Activated T-cell treated with anti-CD3 and anti-CD28 coated beads, Interleukin-2, amount 50 U/mL, for 1 hour (primary cell): ENCODE measurements at places on chromosomes 16 and 17.

DNA sequence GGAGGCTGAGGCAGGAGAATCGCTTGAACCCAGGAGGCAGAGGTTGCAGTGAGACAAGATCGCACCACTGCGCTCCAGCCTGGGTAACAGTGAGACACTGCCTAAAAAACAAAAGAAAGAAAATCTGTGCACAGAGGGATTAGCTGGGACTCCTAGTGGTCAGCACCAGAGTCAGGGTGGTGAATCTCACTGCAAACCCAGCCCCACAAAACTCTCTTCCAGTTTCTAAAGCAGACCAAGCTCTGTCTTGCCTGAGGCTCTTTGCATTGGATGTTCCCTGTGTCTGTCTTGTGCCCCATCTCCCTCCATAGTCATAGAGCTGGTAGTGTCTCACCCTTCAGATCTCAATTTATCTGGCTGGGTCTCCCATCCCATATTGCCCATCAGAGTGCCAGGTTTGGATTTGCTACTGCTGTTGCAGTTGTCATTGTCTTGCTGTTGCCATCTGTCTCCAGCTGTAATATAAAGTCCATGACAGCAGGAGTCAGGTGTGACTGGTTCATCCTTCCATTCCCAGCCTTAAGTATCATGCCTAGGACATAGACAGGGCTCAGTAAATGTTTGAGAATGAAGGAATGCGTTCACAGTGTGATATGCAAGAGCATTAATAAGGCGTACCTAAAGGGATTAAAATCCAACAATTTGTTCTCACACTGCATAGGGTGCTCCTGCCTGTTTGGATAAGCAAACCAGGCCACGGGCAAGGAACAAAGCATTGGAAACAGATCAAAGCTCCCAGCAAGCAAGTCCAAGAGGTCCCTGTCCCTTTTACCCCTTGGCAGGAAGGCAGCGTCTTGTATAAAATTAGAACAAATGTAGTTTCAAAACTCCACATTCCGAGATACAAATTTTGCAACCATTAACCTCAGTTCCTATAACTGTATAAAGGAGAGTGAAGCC lies 614.6 kb upstream of the CDH5 start:
- DNase-seq = no peak

DNA sequence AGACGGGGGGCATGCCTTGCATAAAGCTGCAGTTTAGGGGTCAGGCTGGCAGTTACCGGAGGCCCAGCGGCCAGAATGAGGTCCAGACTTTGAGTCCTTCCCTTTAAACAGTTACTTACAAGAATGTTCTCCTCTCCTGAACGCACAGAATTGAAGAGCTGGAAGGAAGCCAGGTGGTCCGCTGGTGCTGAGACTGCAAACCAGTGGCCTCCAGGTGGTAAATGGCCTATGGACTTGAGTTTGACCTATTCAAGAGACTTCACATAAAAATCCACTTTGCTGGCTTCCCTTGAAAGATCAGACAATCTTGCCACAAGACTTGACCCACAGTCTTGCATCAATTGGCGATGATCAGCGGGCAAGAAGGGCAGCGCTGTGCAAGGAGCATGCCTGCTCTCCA lies 14.7 kb upstream of the SEZ6 start:
- no peak for DNase-seq

DNA sequence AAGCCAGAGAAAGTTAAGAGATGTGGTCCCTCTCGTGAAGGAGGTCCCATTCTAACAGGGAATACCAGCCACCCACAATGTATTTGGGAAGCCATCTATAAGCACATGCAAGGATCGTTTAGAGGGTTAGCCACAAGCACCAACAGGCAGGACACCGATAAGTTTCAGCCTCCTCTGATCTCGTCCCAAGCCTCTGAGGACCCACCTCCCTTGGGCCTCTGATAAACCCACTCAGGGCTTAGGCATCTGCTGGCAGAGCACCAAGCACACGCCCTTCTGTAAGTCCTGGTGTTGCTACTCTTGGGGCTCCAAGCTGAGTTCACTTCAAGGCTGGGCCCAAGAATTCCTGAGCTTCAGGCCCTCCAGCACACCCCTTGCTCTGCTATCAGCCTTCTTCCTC lies 5.4 kb upstream of the PNPO start:
- DNase-seq = no peak

DNA sequence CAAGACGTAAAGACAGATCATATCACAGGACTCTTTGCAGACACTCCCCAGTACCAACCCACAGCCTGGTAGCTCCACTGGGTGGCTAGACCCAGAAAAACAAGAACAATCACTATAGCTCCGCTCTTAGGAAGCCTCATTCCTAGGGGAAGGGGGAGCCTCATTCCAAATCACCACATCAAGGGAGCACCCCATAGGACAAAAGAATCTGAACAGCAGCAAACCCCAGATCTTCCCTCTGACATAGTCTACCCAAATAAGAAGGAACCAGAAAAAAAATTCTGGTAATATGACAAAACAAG lies 237.8 kb downstream of the CEP112 start:
- DNase-seq = no peak

- peak; percentile 16 for DNase-seq
Measured at GRCh38 chr17:42282478-42283080, 5.7 kb upstream of the STAT5A start.

GRCh38 chr16:12021578-12022253 lies 45.2 kb downstream of the SNX29 start:
- no peak for DNase-seq

- no peak for DNase-seq
Measured at GRCh38 chr17:20094777-20095176, 85.6 kb downstream of the SPECC1 start.

GRCh38 chr16:16093628-16094332 lies 129.5 kb downstream of the ABCC6 start:
- no peak for DNase-seq

- no peak for DNase-seq
Measured at GRCh38 chr17:36631022-36631421, 29.6 kb downstream of the MRM1 start.

GRCh38 chr16:56258508-56259424 lies 67.5 kb downstream of the GNAO1 start:
- no peak for DNase-seq

DNA sequence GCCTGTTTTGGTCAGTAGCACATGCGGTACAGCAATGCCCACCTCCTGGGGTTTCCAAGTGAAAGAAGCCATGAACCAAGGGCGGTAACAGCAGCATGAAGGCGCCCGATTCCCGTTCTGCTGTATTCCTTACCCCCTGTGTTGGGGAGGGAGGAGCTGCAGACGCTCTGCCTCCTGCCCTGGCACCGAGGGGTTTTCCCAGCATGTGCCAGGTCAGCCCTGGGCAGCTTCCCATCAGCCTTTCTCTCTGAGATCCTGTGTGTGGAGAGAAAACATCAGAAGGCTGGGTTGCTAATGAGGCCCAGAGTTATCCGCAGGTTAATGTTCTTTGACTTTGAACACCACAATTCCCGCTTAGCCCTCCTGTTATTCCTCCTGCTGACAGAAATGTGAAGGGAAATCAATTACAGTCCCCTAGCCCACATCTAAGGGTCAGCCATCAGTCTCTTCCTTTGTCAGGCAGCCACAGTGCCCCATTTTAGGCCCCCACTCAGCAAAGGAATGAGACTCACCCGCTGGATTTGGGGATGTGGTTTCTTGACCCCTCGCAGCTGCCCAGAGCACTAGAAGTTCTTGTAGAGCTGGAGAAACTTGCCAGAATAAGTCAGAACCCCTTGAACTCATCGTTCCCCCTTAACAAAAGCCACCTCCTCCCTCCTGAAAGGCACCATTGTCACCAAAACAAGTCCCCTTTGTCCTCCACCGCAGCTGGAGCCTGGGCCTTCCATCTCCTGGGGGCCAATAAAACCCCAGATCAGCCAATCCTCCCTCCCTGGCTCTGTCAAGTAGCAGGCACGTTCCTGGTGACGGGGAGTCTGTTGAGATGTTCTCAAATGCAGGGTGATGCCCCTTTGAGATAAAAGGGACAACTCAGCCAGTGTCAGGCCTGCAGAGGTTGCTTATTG lies 168.5 kb downstream of the KATNIP start:
- DNase-seq = no peak

GRCh38 chr16:82807311-82807710 lies 180.5 kb downstream of the CDH13 start:
- no peak for DNase-seq

DNA sequence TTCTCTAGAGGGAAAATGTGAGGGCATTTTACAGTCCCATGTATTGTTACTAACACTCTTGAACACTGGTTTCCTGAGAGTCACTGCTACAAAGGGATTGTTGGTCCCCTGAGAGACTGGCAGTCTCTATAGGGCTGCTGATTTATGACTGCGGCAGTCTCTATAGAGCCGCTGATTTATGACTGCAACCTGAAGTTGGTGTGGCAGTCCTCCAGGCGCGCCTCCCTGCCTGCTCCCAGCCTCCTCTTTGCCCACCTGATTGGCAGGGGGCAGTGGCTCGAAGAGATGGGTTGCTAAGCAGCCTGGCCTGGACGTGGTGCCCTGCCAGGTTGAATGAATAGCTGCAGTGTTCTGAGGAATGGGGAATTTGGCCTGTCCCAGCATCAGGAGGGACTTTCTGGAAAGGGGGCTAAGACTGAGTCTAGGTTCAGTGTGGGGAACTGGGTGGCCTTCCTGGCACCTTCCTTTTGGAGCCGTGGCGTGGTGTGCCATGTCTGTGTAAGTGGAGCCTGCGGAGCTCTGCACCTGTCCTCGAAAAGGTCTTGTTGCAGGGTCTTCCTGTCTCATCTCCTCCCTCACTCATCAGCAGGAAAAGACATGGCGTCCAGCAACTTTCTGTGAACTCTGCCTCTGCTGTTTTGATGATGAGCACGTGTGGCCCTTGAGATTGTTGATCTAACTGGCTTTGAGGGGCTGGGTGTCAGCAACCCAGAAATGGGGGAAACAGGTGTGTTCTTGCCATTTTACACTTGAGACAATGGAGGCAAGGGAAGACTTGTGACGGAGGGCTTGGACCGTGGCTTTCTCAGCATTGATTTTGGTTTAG lies 24.9 kb downstream of the SAP30BP start:
- no peak for DNase-seq

- DNase-seq = no peak
Measured at GRCh38 chr17:48589060-48589830, 796 bp downstream of the HOXB3 start.

DNA sequence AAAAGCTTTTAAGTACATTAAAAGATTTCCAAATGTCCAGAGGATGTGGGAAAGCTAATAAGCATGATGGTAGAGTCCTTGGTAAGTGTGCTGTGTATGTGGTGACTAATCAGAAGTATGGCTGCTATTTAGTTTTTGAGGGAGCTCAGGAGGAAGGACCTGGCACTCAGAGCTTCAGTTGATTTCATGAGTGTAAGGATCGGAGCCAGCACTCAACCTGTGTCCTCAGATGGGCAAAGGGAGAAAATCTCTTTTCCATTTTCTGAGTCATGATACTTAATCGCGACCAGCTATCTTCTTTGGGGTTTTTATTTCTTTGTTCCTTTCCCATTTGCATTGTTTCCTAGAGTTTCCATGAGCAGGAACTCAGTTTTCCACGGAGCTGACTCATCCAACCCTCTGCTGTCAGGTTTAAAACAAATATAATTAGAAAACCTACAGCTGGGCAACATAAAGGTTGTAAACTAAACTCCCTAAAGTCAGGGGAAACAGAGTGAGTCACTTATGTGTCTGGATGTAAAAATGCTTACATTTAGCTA lies 125.4 kb downstream of the MAP2K6 start:
- no peak for DNase-seq

- no peak for DNase-seq
Measured at GRCh38 chr17:73940511-73940910, 263.0 kb upstream of the RPL38 start.

GRCh38 chr16:22183901-22184614 lies 21.8 kb downstream of the SDR42E2 start:
- DNase-seq = no peak

- no peak for DNase-seq
Measured at GRCh38 chr17:63356337-63356757, 89.8 kb downstream of the CYB561 start.

- DNase-seq = no peak
Measured at GRCh38 chr17:44872131-44872768, 24.6 kb downstream of the HIGD1B start.

DNA sequence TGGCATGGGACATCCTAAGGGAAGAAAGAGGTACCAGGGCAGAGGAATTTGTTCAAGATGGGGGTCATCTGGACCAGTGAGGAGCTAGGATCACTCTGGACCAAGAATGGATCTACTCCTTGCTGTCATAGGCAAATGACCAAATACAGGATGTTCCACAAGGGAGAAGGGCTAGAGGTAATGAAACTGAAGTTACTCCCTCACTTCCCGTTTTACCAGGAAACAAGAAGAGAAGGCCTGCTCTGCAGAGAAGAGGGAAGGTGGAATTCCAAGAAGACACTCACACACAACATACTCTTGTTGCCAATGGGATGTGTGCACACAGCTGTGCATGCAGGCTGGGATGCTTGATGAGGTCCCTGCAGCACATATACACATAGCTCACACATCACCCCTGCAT lies 38.6 kb downstream of the NEUROD2 start:
- no peak for DNase-seq
